ENCODE measurements at places on chromosomes 16 and 17.

- DNase-seq: no peak
Observed at GRCh38 chr17:46842835-46843234, 8.5 kb upstream of the WNT9B start.

- no peak for DNase-seq
Observed at GRCh38 chr17:64638552-64639203, 23.4 kb downstream of the SMURF2 start.

DNA sequence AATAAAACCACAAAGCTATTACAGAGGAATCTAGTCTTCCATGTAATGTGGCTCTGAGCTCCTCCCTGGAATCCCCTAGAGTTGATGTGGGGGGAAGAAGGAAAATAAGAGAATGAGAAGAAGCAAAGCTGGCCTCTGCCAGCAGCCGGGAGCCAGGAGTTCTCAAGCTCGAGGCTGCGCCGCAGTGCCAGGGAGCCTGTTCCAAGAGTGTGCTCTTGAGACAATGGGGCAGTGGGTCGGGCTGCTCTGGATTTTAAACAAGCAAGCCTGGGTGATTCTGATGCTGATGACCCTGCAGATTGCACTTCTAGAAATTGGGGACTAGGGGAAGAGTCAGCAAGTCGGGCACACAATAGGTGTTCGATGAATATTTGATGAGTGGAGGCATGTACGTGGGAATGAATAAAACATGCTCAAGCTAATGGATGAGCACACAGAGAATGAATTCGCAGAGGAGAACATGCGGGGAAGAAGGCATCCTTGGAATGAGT, 119.9 kb downstream of the CMIP start:
- DNase-seq: no peak

GRCh38 chr17:38728290-38728831, 1.8 kb upstream of the CISD3 start:
- no peak for DNase-seq

GRCh38 chr16:86096850-86097249, 197.9 kb downstream of the IRF8 start:
- DNase-seq: no peak

GRCh38 chr16:13571036-13571435, 348.9 kb upstream of the ERCC4 start:
- DNase-seq: no peak

- DNase-seq: peak; percentile 25
Observed at GRCh38 chr17:28421787-28422305, 15.8 kb upstream of the SLC46A1 start.

DNA sequence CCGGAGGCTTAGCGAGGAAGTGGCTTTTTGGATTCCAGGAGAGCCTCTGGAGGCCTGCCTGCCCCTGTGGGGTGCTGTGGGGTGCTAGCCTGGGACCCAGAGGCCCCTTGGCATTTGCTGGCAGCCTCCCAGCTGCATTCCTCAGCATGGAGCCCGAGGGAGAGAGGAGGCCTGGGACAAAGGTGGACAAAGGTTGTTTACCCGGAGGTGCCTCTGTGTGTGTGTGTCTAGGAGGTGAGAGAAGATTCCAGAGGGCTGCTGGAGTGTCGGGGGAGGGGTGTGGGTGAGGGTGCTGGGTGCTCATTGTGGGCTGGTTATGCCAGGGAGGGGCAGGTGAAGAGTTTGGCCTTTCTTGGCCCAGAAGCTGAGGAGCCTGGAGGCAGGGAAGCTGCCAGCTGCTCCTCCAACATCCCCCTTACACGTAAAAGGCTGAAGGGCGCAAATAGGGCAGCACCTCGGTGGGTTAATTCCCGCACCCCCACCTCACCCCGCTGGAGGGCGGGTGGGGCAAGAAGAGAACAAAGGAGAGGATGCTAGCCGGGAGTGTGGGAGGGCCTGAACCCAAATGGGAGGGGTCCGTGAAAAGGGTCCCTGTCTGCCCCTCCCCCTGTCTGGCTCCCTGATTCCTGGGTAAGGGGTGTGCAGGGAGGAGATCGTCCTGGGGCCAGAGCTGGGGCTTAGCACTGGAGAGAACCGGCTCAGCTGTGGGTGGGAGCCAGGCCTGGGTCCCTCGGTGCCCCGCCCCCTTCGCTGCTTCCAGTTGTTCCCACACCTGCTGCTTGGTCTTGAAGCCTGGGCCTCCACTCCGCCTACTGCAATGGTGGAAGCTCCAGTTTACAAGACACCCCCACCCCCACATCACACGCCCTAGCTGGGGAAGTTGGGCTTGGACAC, 9.9 kb downstream of the HEXIM2 start:
- DNase-seq: peak; percentile 79

DNA sequence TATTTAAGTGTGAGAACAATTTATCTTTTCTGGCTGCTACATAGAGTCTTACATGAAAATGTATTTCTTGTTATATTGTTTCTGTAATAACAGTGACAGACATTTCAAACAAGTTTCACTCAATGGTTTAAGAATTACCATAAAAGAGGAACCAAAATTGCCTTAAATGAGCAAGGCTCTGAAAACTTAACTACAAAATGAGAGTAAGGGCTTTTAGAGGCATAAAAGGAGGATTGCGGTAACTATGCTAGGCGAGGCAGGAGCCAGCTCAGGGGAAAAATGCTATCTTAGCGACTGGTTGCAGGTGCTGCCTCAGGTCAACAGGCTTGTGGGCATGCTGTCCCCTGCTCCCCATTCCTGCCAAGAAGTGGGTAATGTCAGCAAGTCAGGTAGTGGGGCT, 81.7 kb upstream of the MSI2 start:
- no peak for DNase-seq

DNA sequence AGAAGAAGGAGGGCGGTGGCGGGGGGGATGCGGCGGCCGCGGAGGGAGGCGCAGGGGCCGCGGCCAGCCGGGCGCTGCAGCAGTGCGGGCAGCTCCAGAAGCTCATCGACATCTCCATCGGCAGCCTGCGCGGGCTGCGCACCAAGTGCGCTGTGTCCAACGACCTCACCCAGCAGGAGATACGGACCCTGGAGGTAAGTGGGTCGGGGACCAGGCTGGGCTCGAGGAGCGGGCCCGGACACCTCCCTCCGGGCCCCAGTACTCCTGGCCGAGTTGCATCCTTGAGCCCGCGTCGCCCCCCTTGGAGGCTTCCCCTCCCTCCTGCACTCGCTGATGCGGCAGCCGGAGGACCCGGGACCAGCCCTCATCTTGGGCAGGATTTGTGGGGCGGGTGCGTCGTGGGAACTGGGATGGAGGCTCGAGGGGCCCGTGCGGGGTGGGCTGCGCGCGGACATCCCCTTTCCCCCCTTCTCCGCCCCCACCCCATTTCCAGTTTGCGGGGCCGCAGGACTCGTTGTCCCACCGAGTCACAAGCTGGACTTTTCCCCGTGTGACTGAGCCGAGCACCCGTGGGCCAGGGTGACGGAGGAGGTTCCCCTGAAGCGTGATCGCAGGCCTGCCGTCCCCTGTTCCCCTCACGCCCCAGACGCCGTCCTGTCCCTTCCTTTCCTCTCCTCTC, 572 bp downstream of the KSR1 start:
- DNase-seq: peak; percentile 26

- DNase-seq: peak; percentile 53
Observed at GRCh38 chr16:9053006-9053601, 38.3 kb upstream of the HAPSTR1 start.

- no peak for DNase-seq
Observed at GRCh38 chr17:72772331-72772821, 320.1 kb downstream of the SLC39A11 start.

All from lung (tissue), 17 donors.